ENCODE measurements at places on chromosomes 2 and 18. TPM values are rescaled to one million over a fixed set of nuclear protein-coding genes. Genes with fewer than 3 reads are reported as not detected.

HES6 gene
- total RNA-seq = 2.7 TPM

DNA sequence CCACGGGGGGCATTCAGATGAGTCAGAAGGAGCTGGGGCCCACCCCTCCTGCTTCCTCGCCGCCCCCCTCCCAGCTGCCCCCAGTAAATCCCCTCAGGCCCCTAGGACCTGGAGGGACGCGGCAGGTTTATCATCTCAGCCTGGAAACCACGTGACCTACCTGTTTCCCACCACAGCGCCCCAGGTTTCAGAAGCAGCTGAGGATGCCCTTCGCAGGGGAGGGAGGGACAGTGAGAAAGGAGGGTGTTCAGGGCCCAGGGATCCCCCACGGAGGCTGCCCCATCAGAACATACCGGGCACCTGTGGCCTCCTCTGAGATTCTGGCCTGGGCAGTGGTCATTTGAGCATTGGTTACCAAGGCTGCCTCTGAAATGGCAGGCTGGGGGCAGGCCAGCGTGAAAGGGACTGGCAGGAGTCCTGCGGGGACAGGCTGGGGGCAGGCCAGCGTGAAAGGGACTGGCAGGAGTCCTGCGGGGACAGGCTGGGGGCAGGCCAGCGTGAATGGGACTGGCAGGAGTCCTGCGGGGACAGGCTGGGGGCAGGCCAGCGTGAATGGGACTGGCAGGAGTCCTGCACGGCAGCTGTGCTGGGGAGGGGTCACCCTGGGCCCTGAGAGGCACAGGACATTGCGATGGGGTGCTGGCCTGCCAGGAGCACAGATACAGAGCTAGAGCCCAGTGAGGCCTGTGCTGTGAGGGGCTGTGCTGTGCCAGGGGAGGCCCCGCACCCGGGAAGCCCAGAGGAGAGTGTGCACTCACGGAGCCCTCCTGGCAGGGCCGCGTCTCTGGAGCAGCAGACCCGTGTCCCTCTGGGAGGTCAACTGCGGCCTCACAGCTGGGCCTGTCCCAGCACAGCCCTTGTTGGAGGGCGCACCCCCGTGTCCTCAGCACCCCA lies 1.6 kb downstream of the NEU4 start:
- DNase-seq = no peak

DNA sequence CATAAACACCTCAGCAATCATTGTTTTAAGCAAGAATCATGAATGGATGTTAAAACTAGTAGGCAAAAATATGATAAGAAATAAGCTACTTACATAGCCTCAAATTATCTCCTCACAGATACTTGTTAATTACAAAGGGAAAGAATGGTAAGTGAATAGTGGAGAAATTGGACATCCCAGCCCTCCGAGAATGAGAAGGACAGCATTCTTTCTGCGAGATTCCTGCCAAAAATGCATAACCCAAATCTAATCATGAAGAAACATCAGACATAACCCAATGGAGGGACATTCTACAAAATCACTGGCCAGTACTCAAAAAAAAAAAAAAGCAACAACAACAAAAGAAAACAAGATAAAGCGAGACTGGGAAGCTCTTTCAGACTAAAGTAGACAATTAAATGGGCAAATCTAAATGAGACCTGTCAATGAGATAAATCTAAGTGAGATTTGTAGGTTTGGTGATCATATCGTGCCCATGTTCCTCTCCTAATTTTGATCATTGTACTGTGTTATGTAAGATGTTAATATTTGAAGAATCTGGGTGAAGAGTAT lies 57.9 kb upstream of the GLI2 start:
- DNase-seq = no peak

GRCh38 chr2:120886534-120887319 lies 151.1 kb downstream of the GLI2 start:
- DNase-seq = no peak

CYS1 gene
- not detected for total RNA-seq

GRCh38 chr18:56207989-56208388 lies 430.4 kb downstream of the TXNL1 start:
- no peak for DNase-seq

DNA sequence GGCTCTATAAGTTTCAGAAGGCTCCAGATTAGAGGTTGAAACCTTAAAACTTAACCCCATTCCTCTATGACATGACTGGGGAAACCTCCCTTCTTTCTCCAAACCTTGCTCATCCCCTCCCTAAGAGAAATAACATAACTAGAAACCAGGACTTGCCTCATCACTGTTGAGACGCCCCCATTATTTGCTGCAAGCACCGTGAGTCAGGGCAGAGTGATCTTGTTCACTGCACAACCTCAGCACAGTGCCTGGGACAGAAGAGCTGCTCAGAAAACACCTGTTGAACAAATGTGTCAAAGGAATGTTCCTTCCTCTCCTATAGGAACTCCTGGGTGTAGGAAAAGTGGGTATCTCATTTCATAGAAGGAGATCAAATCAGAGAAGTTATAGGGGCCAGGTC lies 132.7 kb upstream of the CTAGE1 start:
- DNase-seq = no peak

TGFA gene
- total RNA-seq = 0.98 TPM

DNA sequence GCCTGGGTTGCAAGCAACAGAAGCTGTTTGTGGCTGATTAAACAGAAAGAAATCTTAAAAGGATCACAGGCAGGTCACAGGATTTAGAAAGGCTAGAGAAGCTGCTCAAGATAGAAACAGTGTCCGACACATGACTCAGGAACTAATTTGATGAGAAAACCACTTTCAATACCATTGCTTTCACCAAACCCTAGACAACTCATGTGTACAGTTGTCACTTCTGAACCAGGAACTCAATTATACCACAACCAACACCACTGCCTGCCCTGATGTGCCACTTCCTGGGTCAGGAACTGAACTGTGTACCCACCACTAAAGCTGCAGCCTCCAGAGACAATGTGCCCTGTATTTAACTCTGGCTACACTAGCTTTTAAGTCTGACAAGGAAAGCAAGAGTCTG lies 56.0 kb downstream of the TMEM247 start:
- DNase-seq = peak; percentile 21

FAM124B gene
- not detected for total RNA-seq

GRCh38 chr2:55136138-55136541 lies 85.9 kb upstream of the RTN4 start:
- DNase-seq = no peak

DNA sequence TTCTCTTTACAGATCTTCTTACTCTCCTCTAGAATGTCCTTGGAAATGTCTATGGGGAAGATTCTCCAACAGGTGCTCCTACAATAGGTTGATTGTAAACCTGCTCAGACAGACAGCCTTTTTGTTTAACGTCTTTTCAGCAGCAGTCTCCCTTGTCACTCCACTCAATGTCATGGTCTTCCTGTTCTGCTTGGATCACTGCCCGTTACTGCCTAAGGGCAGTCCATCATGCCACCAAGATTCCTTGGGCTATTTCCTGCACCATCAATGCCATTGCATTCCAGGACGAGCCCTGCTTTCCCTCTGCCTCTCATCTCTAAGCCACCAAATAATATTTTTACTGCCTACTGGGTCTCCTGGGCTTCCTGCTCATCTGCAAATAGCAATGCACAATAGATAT lies 97.4 kb upstream of the GALNT5 start:
- no peak for DNase-seq

DNA sequence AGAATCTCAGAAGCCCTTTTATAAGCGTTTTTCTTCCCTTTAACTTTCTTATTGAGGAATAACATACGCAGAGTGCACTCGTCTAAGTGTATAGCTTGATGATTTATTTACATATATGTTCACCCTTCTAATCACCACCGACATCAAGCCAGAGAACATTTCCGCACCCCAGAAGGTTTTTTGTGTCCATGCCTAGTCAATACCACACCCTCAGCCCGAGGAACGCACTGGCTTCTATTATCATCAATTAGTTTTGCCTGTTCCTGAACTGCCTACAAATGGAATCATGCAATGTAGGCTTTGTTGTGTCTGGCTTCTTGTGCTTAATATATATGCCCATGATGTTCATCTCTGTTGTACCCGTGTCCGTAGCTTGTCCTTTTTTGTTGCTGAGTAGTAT lies 27.7 kb downstream of the SDC1 start:
- DNase-seq = no peak

DNA sequence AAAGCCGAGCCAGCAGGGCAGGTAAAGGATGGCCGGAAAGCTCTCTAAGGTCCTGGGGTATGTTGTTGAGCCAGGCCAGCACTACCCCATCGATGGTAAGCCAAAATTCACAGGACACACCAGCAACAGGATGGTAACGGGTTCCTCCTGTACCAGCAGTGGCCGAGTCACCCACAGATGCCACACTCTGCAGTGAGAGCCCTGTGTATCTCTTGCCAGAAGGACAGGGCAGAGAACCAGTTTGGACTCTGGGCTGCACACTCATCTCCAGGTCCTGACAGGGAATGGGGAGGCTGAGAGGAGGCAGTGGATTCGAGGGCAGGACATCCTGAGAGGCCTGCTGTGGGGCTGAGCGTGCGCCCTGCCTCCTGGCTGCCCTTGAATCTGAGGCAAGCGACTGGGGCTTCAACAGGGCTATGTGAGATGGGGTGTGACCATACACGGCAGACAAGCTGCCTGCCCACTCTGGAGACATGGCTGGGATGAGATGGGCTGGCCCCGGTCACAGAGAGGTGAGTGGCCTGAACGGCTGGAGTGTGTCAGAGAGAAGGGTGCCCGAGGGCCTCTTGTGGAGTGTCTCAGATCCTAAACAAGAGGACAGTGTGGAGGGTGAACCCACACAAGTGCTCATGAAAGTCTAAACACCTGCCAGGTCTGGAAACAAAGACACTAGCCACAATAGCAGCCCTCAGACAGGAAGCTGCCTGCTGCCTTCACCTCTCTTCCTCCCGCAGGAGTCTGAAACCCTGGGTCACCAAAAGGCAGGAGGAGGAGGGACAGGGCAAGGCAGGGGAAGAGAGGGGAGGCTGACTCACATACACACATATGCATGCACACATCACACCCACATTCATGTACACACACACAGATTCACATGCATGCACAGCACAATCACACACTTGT lies 182.3 kb downstream of the LOXHD1 start:
- DNase-seq = no peak

UGT1A5 gene
- not detected for total RNA-seq

GRCh38 chr18:69898241-69898861 lies 49.3 kb downstream of the CD226 start:
- DNase-seq = peak; percentile 37

DNA sequence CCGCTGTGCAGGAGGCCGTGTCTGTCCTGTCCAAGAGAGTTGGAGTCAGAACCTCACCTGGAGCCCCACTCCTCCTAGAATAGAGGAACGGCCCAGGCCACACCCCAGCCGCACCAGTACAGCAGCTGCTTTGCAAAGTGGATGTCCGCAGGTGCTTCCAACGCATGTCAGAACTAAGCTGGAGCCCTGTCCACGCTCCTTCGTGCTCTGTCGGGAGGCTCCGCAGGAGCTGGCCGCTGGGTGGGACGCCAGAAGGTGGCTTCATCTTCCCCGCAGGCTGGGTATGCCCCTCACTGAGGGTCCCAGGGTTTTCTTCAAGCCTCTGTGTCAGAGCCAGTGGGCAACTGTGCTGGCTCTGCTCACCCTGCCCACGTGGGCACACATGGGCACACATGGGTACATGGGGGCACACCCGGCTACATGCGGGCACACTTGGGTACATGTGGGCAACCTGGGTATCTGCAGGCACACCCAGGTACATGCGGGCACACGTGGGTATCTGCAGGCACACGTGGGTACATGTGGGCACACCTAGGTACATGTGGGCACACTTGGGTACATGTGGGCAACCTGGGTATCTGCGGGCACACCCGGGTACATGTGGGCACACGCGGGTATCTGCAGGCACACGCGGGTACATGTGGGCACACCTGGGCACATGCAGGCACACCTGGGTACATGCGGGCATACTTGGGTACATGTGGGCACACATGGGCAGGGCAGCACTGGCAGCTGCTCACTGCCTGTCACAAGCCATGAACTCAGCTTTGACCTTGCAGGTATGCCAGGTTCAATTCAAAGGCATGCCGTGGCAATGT lies 67.1 kb upstream of the CTDP1 start:
- no peak for DNase-seq

DNA sequence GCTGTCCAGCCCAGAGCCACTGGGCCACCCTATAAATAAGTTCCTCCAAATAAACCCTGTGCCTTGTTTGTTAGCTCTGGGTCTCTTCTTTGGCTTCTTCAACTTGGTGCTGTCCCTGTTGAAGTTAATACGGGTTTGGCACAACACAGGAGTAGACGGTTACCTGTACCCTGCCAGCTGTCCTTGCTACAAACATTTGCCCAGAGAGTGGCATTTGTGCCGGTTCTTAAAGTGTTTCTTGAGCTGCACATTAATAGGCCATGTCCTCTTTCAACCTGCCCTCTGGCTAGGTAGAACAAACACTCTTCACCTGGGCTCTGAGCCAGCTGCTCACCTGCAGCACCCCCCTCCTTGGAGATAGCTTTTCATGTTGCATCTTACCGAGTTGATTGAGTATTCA lies 139.2 kb downstream of the NEDD4L start:
- DNase-seq = no peak

DNA sequence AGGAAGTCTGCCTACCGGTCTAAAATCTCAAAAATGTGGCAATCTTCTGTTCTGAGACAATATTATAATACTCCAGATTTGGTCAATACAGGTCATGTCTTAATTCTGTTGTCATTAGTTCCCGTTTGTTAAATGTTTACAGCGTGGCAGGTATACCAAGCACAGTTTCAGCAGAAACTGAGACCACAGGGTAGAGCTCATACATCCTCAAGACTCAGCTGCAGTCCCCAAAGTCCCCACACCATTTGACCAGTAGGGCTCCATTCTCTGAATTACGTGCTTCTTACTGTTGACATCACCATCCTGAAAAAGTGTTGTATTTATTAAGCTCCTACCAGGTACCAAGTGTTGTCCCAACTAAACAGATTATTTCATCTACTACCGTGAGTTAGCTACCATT lies 157.1 kb downstream of the MC4R start:
- DNase-seq = no peak

COL4A4 gene
- total RNA-seq = not detected

DNA sequence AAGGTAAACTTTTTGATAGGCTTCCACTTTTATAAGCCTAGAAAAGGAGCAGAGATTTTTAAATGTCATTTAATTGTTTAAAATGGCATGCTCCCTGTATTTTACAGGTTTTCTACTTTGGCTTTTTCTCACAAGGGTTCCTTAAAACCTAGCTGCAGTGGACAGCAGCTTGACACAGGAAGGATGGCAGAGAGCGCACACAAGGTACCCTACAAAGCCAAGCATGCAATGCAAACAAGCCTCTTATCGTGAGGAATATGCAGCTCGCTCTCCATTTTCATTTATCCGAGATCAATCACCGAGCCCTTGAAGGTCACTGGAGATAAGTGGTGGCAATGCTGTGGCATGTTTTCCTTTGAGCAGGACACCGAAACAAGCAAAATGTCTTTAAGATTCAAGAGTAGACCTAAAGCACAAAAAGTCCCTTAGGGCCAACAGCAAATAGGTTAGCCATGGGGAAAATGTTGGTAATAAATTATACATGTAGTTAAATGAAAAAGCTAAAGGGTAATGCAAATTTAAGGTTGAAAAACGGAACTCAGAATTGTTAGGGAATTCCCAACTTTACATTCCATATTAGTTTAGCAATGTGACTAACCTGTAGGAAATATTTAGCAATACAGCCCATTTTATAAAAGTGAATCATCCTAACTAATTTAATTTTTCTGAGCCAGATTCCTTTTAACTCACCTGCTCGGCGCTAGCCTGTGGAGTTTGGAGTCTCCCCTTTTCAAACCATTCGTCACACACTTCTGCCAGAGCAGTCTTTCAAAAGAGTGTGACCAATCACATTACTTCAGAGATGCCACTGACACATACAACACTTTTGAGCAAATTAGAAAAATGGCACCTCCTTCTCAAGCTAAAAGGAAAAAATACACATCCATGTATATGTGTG lies 337.9 kb upstream of the PKDCC start:
- no peak for DNase-seq

GRCh38 chr18:57276829-57277228 lies 75.5 kb upstream of the ST8SIA3 start:
- DNase-seq = no peak
